Stimulated activated CD4-positive, alpha-beta T cell treated with anti-CD3 and anti-CD28 coated beads, Interleukin-4, amount 100 ng/mL, for 1 hour (primary cell): ENCODE measurements at places on chromosomes 7 and 10.

DNA sequence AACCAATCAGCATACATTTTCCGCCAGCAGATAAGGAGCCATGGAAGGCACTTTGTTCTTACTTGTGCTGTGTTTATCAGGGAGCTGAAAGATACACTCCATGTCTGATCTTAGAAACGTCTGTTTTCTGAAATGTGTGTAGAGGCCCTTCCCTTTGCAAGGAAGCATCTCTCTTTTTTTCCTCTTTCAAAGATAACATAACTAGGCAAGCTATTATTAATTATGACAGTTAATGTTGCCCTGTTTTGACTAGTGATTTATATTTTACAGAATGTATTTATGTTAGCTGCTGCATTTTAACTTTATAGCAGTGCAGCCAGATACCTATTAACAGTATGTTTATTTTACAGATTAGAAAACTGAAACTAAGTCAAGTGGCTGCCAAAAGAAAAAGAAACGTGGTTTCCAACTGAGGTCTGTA lies 683.2 kb upstream of the IGFBP3 start:
- no peak for DNase-seq

GRCh38 chr7:157896774-157897555 lies 560.2 kb downstream of the DNAJB6 start:
- DNase-seq = no peak

GRCh38 chr7:144518360-144518759 lies 114.9 kb upstream of the NOBOX start:
- no peak for DNase-seq

DNA sequence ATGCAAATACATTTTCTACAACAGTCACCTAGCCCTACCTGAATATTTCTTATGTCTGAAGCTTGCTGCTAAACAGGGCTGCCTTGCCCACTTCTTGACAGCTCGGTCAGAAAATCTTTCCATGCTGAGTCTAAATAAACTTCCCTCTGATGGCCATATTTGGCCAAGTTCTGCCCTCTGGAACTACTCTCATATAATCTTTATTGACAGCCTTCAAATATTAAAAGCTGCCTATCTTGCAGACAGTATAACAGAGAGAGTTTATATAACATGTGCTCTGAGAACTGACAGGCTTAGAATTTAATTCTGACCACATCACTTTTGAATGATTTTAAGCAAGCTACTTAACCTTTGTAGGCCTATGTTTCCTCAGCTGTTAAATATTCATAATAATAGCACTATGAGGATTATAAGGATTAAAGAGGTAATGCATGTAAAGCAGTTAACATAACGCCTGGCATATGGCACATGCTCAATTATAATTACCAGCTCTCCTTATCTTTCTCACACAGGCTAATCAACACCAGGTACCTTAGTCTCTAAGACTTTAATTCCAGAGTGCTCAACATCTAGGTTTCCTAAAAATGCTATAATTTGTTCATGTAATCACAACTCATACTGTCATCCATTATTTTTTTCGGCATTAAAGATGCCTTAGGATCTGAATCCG lies 334.1 kb downstream of the HPSE2 start:
- no peak for DNase-seq

- no peak for DNase-seq
These were observed 544.9 kb upstream of the MGMT start for GRCh38 chr10:128922172-128922571.

DNA sequence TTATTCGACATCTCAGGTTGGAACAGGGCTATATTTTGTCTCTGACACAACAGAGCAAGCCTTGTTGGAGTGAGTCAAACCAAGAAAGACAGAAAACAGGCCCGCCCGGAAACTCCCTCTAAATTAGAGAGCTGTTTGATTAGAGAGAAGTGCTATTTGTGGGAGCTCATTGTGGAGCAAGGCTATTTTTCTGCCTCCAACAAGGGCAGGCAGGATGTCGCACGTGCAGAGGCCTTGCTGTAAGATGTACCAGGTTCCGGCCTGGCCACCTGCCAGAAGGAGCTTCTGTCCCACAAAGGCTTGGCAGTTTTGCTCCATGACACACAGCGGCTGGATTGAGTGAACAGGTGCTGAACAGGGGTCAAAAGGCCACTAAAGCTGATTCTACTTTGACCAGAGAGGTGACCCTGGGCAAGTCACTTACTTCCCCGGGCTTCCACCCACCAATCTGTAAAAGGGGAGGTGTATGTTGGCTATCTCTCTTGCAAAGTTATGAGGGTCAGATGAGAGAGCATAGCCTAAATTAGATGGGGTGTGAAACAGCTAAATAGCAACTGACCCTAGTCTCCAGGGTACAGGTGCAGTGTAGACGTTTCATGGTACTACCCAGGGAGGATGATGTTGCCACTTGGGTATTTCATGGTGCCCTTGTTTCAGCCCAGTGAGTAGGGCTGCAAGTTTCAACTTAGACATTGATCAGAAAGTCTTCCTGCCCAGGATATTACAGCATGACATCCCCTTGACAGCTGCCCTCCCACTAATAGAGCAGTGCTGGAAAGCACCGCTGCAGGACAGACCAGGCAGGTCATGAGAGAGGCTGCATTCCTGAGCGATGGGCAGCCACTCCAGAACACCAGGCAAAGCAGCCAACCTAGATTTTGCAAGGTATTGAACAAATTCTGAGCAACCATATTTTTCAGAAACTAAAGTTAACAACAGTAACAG lies 62.0 kb downstream of the VSTM4 start:
- no peak for DNase-seq

DNA sequence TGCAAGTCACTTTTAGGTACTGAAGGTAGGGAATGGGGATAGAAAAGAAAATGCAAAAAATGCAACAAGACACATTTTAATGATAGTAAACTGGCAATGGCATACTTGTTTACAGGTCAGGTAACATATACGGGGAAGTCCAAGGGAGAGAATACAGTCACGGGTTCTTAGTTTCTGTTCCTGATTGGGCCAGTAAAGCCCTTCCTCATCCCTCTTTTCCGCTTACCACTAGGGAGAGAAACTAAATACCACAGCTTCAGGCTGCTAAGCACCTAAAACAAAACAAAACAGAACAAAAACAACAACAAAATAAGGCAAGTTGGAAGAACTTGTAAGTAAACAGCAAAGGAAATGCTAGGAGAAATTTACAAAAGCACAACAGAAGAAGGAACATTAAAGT lies 65.2 kb upstream of the OGDHL start:
- no peak for DNase-seq

GRCh38 chr10:3893901-3894563 lies 109.0 kb upstream of the KLF6 start:
- DNase-seq = no peak

- no peak for DNase-seq
These were observed 27.8 kb upstream of the C10orf120 start for GRCh38 chr10:122727426-122727825.

GRCh38 chr7:94228678-94229077 lies 166.0 kb upstream of the COL1A2 start:
- no peak for DNase-seq

GRCh38 chr7:123367484-123368122 lies 166.8 kb downstream of the IQUB start:
- DNase-seq = no peak

DNA sequence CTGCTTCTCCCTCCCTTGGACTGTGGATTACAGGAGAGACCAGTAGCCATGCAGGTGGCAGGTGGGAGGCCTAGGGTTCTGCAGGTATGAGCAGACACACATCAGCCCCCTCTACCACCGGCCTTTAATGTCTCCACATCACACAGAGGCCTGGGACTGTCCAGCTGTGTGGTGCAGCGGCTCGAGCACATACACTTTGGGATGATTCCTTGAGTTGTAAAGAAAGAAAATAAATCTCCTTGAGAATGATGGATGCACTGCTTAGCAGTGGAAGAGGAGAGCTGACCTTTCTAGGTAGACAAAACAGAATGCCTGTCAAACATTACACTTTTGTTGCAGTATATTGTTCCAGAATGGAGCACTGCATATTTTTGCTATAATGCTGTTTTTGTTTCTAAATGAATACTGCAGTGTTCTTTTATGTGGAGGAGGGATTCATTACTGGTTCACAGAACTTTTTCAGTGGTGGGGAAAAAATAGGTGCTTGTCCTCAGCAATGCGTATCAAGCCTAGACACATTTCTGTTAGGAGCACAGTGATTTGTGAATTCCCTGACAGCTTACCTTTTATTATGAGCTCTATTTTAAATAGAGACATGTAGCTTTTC lies 66.0 kb downstream of the PTPRE start:
- no peak for DNase-seq

DNA sequence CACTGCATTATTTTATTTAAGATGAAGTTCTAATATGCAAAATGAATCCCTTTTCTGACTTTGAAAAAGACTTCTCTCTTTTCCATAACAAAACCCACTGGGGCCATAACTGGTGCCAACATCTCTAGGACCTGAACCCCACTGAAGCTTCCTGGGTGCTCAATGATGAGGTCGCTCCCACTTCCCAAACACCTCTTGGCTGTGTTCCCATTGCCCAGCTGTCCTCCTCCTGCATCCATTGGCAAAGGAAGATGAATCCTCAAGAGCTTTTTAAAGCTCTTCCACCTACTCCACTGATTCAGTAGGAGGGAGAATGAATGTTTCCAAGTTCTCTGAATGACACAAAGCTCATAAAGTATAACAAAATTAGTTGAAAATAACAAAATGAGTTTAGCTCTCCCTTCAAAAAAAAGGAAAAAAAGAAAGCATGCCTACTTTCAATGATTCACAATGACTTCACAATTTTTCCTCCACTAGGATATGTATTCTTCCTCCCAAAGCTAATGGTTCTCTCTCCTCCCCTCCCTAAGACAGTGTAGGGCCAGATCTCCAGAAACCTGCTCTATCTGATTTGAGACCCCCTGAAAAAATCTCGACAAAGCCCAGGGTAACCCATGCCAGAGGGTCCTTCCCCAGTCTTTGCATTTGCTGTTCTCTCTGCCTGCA lies 64.8 kb downstream of the SORBS1 start:
- no peak for DNase-seq

DNA sequence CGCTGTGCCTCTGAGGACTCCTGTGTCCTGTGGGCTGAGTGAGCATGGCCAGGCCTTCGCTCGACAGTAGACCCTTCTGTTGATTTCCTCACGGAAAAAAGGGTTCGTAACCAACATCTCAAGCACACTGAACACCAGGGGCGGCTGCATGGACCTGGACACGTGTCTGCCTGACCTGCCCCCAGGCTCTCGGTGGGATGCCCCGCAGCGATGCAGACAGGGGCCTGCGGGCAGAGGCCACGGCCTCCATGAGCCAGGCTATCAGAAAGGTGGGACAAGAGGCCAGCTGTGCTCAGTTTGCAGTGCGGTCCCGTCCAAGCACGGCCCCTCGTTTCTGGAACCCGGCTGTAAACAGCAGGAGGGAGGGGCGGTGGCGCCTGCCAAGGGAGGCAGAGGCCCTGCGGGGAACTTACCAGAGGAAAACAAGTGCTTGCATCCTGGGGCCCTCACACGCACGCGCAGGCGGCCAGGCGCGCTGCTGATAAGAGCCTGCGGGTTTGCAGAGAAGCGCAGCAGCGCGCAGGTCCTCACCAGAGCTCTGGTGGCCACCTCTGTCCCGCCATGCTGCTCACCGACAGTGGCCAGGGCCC lies 10.6 kb downstream of the GPR146 start:
- peak; percentile 59 for DNase-seq

GRCh38 chr10:4725917-4726606 lies 99.9 kb upstream of the AKR1E2 start:
- DNase-seq = no peak

DNA sequence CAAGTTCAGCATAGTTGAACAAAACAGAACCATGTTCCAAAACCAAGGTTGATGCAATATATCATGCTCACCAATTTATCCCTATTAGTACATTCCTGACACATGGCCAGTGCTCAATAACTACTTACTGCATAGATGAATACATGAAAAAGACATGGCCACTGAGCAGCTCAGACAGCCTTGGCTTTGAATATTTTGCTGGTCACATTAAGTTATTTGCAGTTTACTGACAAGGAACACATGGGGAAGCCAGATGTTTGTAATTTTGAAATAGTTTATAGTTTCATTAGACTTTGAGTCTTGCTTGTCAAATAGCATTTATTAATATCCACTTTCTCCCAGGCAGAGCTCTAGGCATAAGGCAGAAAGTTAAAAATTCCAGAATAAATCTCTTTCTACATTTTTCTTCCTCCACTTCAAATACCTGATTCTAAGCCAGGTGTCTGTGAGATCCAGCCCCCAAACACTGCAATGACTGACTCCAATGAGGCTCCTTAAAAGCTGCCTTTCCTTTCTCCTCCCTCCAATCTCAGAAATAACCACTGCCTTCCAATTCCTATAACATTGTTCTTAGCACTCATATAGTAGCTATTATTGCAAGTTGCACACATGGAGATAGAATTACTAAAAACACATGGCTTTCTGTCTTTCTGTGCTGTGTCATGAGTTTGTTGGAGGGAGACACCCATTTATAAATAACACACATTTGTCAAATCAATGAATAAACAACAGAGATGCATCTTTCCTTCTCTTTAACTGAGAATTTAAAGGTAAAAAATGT lies 91.3 kb downstream of the PCGF5 start:
- DNase-seq = no peak

- DNase-seq = no peak
These were observed 70.3 kb upstream of the LRGUK start for GRCh38 chr7:134056816-134057215.

GRCh38 chr10:24777196-24777595 lies 53.5 kb upstream of the ARHGAP21 start:
- no peak for DNase-seq

DNA sequence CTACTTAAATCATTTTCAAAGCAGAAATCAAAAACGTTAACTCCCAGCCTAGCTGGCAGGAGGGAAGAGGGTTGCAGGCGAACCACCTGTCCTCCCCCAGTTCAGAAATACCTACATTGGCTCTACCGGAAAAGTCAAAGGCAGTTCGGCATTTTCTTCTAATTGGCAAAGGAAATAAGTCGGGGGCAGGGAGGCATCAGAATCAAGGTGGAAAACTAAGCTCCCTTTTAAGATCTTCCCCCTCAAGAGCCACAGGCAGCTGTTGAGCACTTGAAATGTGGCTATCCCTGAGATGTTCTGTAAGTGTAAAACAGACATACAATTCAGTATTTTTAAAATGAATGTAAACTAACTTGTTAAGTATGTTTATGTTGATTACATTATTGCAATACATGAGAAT lies 957 bp upstream of the ELMO1 start:
- no peak for DNase-seq

DNA sequence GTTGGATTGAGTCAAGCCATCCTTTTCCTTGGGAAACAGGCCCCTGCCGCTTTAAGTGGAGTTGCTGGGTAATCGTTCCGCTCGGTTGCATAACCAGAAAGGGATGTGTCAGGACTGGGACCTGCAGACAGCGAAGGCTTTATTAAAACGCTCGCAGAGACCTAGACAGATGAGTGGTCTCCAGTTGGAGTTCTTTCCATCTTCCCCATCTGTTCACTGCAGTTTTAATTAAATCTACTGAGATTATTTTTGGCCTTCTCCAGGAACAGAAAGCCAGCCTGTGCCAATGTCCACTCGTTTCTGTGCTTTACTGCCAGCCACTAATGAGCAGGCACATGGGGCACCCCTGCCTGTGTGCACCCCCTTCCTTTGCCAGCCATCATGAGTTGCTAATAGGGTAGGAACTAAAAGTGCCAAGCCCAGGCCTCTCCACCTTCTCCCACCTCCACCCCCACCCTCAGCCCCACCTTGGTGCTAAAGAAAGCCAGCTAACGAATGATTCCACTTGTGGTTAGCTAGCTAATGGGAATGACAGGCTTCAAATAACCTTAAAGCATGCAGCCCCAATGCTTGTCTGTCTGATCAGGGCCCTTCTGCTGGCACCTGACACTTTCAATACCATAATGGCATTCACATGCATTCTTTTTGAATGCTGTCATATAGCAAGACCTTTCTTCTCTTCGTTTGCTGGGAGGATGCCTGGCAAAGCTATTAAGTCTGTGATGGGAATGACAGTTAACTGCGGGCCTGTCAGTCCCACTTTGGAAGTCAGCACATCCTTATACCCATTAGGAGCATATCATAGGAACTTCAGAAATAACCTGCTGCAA lies 556.8 kb upstream of the GALNT17 start:
- no peak for DNase-seq
